ENCODE measurements at places on chromosomes 4 and X.

DNA sequence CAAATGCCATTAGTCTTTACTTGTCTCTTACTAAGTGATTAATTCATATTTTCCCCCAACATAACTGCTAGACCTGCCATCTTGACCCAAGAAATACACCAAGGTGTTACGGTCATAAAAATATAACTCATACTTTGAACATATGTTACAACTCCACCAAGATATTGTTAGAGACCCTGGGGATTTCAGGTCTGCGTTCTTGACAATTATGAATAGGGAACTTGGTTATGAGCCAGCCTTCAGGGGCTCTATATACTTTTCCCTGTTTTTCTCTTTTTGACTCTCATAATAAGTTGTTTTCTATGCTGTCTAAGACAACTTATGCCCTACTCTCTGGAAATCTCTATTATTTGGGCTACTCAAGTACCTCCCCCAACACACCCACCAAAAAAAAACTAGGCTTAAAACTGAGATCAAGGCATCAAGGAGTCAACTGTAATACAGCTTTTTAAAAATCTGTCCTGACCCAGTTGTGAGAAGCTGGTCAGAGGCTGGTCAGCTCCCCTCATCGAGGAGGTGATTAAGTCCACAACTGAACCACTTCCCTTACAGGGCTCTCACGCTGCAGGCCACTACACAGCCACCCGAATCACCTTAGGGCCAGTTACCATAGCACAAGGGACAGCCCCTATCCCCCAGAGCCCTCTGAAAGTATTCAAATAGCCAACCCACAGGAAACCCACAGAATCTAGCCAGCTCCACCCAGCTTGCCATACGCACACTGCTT, 10.5 kb upstream of the TLR3 start:
- DNase-seq, result no peak

DNA sequence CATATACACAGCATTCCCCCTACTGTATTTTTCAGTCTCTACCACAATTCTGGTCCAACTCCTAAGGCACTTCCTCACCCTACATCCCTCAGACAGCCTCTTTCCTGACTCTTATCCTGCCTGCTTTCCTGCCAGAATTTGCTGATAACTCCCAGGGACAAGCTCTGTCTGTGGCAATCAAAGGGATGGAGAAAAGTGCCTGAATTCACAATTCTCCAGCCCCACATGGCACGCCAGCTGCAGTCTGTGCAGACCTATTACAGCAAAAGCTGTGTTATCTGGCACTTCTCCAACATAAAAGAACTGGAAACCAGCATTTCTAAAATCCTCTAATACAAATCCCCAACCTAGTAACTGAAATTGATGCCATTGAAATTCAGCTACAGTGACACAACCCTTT, 404.8 kb downstream of the KLHL13 start:
- DNase-seq, result no peak

GRCh38 chr4:184310171-184310567, 92.5 kb upstream of the ENPP6 start:
- no peak for DNase-seq

DNA sequence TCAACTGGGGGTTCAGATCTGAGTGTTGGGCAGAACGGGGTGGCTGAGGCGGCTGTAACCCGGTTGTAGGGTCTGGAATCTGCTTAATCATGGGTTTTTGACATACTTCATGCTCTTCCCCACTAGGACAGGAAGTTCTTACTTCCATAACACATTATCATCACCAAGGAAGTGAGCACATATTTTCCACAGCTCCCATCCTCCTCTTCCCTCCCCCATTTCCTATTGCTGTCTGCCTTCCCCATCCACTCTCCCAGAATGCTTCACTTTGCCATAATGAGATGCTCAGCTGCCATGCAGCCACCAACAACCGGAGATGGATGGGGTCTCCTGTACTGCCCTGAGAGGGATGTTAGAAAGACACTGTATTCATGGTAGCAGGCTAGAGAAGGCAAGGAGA, 6.4 kb upstream of the DCUN1D4 start:
- no peak for DNase-seq

DNA sequence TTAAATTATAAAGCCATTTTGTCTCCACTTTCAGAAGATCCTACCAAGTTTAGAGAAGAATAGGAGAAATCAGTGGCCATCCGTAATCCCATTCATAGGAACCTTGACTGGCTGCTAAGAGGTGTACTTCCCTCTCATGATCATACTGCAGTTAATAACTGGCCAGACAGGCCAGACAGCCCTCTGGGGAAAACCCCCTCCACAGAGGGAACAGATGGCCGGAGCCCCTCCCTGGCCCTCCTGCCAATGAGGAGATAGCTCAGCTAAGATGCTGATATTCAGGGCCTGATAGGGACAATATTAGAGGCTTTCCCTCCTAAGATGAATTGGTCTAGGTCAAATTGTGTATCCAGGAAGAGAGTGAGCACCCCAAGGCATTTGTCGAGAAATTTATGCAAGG, 200.0 kb upstream of the MAOA start:
- no peak for DNase-seq

DNA sequence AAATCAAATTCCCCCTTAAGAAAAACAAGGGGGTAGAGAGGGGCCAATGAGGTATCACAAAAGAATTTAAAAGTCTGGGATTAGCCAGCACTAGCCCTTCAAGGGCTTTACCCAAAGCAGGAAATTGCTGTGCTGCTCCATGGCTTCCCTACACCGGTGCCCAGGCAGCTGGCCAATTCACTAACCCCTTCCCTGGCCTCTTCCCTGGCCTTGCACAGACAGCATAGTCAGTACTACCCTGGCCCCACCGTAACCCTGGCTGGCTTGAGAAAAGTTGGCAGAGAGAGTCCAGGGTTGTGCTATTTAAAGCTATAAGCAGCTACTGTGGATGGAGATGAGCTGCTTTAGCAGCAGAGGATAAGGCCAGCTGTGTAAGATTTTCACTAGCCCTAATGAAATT, 43.1 kb downstream of the ADAMTS3 start:
- no peak for DNase-seq

- no peak for DNase-seq
Measured at GRCh38 chr4:63049726-63050125, 1359.5 kb downstream of the TECRL start.

- DNase-seq, result no peak
Measured at GRCh38 chrX:39253551-39253950, 452.3 kb downstream of the MID1IP1 start.

DNA sequence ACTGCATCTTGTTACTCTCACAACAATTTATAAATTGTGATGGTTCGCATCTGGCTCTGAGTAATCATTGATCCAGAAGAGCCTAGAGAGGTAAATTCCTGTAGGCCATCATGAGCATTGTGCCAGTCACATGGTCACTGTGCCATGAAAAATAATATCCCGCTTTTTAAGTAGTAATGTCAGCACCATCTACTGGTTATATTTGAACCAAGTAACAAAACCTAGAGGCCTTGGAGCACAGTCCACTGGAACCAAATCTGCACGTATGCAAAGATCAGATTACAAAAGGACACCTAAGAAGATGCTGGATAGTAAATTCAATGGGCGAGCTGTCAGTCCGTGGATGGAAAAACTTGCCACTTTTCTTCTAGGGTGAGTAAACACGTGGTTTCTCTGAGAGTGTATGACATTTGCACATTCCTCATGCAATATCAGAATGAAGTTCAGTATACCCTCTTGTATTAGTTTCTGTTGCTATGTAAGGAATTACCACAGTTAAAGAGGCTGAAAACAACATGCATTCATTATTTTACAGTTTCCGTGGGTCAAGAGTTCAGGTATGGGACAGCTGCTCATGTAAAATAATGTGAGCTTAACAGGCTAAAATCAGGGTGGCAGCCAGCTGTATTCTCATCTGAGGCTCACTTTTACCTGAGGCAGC, 26.8 kb downstream of the FAM114A1 start:
- DNase-seq, result no peak

GRCh38 chr4:88138561-88138960, 19.9 kb downstream of the ABCG2 start:
- DNase-seq, result no peak

GRCh38 chr4:110612631-110613269, 10.1 kb downstream of the PITX2 start:
- DNase-seq, result no peak

DNA sequence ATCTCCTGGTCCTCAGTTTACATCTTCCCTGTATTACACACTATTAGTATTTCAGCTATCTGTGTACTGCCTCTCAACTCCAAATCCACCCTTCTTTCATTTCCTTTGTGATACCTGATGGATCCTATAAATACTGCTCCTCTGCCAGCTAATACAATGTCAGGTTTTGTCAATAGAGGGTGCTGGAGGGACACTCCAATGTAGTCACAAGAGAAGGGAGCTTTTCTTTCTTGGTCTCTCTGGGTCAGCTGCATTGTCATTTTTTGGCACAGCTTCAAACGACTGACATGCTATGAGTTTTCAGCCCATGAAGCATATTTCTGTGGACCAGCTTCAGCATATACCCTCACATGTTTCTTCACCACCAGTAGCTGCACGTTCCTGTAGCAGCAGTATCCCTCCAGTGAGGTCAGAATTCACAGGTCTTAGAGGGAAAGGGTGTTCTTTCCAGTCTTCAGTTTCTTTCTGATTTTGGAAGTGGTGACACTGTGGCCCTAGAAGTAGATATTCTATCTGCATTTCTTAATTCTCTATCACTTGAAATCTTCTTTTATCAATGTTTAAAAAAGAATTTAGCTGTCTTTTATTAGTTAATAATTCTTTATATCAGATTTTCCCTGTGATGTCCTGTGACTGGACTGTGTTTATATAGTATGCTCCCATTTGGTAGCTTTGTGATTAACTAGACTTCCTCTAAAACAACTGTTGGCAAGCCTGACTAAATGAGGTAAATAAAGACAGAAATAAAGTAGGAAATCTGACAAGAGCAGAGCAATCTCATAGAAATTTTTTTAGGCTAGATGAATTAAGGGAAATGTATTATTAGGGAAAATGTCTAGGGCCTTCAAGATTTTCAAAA, 60.6 kb downstream of the GABRA2 start:
- no peak for DNase-seq

- DNase-seq, result no peak
Measured at GRCh38 chr4:121451310-121451709, 70.5 kb upstream of the QRFPR start.

DNA sequence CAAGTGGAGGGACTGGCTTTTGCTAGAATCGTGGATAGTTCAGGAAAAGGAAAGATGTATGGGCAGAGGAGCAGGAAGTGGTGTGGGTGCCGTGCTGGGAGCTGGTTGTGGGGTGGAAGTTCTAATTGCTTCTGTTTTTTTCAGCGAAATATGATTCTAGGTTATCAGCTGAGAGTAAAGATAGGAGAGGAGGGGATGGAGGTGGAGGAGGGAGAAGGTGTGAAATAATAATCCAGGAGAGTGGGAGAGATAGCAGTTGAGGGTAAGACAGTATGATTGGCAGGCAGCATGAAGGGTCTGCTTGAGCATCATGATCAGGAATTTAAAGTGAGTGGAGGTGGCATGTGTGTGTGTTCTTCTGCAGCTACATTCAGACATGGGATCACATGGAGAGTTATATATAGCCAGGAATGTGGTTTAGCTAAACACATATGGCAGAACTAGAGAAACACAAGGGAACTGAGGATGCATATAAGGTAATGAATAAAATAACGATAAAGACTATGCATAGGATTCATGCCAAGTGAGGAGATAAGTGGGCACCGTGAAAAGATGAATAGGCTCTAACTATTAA, 133.7 kb downstream of the ANK2 start:
- DNase-seq, result no peak

DNA sequence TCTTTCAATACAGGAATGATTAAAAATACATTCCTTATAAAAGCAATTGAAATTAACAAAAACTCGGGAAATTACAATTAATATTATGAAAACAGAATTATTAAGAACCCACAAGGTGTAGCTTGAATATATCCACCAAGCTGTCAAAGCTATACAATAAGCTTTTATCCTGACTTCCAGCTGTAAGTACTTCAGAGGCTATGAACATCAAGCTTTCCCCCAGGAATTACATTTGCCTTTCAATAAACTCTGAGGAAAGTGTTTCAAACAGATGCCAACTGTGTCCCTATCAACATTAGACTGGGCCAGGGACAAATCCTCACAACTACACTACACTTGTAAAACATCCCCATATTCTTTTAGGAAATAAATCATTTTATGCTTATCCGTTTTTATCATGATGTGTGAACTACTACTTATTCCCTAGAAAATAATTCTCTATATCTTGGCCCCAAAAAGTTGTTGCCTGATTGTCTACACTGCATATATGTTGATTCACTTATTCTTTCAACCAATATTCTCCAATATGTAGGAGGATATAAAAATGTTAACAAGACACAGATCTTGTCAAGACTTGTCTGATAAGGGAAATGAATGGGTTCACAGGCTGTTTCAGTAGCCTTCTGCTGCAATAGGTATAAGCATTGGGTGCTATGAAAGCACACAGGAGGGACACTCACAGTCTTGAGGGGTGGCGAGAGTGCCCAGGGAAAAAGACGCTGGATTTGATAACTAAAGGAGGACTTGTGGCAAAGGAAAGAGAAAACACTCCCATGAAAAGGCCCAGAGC, 494.1 kb downstream of the CENPC start:
- DNase-seq, result peak; percentile 30

GRCh38 chr4:173794662-173795061, 264.6 kb upstream of the HAND2 start:
- no peak for DNase-seq

- DNase-seq, result no peak
Measured at GRCh38 chrX:150934453-150934852, 36.0 kb upstream of the CD99L2 start.

- no peak for DNase-seq
Measured at GRCh38 chr4:177532358-177532757, 90.1 kb upstream of the AGA start.

DNA sequence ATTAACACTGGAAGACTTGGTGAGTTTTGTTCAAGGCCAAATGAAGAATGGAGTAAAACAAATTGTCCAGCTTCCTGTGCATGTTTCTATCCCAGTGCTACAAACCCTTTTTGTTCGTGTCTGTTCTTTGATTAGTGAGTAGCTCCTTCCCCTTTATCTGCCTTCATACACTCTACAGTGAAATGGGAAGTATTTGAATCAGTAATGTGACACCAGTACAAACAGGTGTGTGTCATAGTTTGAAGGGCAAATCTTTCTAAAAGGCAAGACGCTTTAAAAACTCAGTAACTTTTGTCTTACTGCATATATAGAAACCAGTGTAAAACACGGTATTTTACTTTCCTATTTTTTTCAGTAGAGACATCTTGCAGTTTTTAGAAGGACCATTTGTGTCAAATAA, 5.9 kb downstream of the ARHGEF38 start:
- DNase-seq, result no peak

DNA sequence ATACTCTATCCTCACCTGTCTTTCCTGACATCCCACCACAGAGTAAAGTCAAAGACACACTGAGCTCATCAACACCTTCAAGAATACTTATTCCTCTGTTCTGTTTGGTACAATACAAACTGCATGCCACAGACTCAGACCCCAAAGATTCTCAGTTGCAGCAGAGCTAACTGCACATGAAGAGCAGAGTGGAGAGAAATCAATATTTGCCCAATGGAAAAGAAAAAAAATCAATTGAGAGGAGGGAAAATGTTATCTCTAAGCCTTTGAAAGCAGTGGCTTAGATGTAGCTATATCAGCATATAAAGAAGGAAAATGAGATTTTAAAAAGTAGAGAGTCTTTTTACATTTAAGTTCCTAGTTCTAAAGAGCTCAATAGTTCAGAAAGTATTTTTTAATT, 180.2 kb downstream of the NWD2 start:
- no peak for DNase-seq

- no peak for DNase-seq
Measured at GRCh38 chr4:36391411-36391810, 110.0 kb downstream of the DTHD1 start.

GRCh38 chr4:53717064-53717549, 125.8 kb upstream of the LNX1 start:
- no peak for DNase-seq

Measured in NCI-H2171 treated with DMSO at 0.1 percent for 48 hours (cell line).